Thoracic aorta (tissue), 2 donors: ENCODE measurements at places on chromosomes 3 and 15.

GRCh38 chr3:76352511-76353284 is 567.3 kb upstream of the ZNF717 start:
- no peak for DNase-seq

- no peak for DNase-seq
Observed at GRCh38 chr15:89898614-89899294, 5.0 kb upstream of the AP3S2 start.

DNA sequence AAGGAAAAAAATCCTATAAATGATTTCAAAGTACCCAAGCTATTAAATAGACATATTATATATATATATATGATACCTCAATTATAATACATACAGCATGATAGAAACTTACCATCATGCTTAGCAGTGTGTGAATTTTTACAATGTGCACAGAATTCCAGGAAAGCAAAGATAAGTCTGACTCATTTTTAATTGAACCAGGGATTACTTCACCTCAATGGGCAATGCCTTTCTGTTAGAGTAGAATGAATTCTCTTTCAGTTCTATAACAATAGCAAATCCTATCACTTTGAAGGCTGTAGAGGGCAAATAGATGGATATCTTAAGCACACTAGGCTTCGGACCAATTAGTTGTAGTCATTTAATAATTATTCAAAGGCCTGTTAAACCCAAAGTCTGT is 54.8 kb upstream of the P3H2 start:
- DNase-seq: no peak

DNA sequence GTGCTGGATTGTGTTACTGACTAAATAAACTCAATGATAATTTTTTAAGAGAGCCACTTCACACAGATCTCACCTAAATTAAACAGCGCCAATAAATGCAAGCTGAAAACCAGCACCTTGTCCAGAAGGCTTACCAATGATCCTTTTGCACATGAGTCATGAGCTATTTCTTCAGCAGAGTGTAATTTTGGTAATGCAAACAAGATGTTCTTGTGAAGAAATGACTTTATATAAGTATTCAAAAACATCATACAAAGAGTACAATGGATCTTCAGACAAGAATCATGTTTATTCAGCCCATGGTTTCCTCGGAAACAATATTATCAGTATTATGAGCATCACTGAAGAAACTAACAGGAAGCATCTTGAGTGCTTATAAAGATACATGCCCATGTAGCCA is 263.8 kb upstream of the UBE2E2 start:
- no peak for DNase-seq

- no peak for DNase-seq
Observed at GRCh38 chr3:108102420-108103039, 11.7 kb upstream of the CD47 start.
